ENCODE measurements at places on chromosomes 4 and X.

GRCh38 chr4:25760048-25760447 is 102.7 kb downstream of the SEL1L3 start:
- no peak for DNase-seq

DNA sequence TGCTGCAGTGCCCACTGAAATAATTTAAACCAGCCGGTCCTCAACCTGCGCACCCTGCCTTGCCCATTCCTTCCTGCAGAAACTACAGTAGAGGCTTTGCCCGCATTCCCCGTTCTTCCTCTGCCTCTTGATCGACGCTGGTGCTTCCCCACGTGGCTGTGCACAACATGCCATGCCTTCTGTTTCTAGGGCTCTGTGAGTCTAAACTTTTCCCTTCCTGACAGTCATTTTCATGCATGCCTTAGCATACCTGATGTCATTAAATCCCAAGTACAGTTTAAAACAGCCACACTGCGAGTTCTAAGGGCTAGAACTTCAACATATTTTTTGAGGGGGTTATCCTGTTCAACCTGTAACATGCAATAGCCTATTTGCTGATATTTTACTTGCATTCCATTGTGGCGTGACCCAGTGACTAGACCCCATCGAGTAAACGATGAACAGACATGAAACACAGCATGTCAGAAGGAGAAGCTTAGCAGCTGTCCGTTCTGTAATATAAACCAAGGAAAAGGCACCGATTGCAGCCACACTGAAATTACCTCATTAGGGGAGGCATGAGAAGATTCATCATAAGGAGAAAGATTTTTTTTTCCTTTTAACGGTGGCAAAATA is 232.5 kb downstream of the ARHGAP10 start:
- no peak for DNase-seq

DNA sequence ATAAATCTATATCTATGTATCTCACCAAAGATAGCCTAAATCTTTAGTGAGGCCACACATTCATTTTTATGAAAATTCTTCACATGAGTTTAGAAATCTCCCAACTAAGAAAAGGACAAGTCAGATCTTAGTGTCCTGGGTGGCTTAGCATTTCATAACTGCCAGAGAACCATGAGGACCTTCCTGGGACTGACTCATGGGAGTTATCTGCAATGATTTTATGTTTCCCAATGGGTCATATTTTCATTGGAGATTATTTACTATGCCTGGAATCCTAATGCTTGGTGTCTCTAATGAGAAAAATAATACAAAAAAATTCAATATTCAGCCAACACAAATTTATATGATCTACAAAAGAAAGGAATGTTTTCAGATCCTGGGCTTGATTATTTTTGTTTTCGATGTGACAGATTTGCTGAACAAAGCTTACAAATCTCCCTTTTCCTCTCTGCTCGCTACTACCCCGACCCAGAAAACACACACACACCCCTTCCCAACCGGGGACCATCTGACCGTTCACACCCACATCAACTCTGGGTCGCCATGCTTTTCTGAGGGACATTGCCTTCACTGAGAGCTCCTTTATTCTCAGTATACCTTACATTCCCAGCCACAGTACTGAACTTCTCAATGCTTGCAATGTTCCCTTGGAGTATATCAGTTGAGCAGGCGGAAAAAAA is 40.1 kb downstream of the SORBS2 start:
- no peak for DNase-seq

DNA sequence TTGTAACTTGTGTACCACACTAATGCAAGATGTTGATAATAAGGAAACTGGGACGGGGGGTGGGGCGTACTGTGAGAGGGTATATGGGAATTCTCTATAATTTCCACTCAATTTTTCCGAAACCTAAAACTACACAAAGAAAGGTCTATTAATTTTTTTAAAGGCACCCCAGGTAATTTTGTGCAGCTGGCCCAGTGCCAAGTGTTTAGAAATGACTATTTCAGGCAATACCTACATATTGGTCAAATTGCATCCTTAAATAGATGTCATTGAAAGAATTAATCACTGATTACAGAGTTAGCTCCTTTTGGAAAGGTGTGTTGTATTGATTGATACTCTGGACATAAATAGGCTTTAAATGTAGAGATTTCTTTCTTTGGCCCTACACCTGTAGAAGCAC is 10.1 kb upstream of the MTMR1 start:
- DNase-seq = no peak

DNA sequence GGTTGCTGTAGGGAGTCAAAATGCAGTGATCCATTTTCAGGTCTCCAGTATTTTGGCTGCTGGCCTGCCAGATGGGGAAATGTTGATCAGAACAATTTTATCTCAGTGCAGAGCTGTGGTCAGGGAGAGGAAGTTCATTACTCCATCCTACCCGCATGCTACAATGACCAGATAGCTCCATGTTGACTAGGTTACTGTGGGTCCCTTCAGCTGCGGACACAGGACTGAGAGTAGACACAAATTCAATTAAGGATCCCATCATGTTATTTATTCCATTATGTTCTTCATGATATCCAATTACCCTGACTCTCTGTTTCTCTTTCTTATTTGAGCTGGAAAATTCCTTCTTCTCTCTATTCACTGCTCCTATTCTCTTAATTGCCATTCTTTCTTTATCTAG is 16.3 kb downstream of the SYNPO2 start:
- no peak for DNase-seq

- DNase-seq = no peak
Measured at GRCh38 chr4:79528241-79528706, 120.2 kb upstream of the GK2 start.

DNA sequence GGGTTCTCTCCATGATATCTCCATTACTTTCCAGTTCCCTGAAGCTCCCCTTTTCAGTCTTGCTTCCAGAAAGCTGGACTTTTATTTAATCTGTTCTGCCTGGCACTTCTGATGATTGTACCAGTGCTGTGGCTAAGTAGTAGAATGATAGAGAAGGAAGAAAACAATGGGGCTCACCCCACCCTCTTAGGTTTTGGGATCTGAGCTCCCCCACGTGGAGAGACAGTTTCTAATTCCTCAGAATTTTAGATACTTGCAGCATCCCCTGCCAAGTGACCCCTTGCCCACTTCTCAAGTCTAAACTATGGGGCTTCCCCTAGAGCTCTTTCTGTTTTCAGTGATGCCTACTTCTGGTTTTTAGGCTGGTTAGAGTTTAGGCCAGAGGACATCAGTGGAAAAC is 73.9 kb downstream of the GC start:
- no peak for DNase-seq

DNA sequence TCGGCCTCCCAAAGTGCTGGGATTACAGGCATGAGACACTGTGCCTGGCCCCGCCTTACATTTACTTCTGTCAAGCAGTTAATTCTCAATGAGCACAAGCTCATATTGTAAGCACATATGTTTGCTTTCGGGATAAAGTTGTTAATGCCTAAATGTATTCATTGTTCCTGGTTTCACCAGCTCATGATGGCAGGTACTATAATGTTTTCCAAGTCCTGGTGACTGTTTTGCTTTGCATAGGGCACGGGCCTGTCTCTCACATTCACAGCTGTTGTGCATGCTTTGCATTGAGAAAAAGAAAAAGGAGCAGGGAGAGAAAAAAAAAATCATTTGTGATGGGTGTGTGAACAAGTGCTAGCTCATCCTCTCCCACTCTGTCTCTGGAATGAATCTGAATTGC is 661.2 kb upstream of the TENM3 start:
- DNase-seq = no peak

GRCh38 chr4:156496797-156497196 is 474.8 kb downstream of the PDGFC start:
- DNase-seq = no peak

GRCh38 chrX:103739421-103739820 is 28.7 kb downstream of the TMEM31 start:
- no peak for DNase-seq

- no peak for DNase-seq
Measured at GRCh38 chr4:38832624-38833528, 23.7 kb downstream of the TLR6 start.

DNA sequence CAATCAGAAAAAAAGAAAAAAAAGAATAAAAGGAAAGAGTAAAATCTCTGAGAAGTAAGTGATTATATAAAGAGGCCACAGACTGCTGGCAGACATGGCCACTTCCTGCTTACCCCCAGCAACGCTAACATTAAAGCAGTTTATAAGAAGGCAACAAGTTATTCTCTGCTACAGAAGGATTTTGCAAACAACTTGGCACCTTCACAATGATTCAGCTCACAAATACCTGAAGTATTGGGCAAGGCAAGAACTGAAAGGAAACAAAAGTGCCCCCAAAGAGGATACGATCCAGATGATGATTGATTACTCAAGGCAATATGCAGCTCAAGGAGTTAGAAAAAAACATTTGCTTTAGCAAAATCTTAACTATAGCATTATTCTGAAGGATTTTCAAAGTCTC is 718.8 kb downstream of the KLHL13 start:
- DNase-seq = no peak

- no peak for DNase-seq
Measured at GRCh38 chrX:103637604-103638338, 9.0 kb downstream of the TCEAL1 start.

GRCh38 chr4:157810137-157810774 is 362.6 kb downstream of the GASK1B start:
- DNase-seq = no peak

GRCh38 chrX:47366041-47366722 is 4.2 kb upstream of the ZNF157 start:
- DNase-seq = peak; percentile 22

DNA sequence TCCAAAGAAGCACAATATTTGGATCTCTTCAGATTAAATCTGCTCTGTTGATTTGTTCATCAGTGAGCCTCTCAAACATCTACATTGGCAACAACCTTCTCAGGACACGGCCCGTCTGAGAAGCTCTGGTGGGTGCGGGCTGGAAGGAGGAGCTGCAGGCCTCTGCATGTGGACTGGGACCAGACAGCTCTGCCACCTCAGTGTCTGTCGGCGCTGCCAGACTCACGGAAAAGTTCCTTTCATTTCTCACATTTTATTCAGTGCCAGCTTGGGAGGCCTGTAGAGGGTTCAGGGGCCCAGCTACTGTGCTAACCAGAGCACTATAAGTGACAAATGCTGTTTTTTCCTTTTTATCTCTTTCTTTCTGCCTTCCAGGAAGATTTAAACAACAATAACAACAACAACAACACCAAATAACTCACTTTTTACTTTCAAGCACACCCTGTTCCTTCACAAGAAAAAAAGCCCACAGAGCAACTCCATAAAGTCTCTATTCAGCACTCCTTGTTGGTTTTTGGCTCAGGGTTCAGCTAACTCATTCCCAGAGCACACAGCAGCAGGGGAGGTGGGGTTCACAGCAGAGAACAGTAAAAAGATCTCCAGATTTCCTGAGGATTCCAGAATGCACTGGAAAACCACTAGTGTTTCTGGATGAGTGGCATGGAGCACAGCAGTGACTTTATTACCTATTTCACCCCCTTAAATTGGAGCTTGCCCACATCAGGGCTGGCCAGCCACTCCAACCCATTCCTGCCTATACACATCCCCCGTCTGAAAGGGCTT is 23.2 kb upstream of the HOPX start:
- no peak for DNase-seq

DNA sequence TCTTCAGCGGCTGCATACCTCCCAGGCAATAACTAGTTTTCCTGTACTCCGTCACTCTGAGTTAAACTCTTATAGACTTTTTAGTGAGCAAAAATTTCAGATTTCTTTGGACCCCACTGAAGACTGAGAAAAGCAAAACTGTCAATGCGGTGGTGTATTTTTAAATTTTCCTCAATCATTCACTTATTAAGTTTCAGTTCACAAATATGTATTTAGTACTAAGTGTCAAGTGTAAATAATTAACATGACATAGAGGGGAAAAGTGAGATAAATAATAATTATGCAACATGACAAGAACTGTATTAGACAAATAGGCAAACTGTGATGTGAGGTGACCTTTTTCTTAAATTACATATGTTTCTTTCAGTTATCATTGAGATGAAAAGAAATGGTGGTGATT is 124.4 kb downstream of the NAF1 start:
- DNase-seq = no peak

GRCh38 chr4:24470666-24471485 is 113.5 kb downstream of the DHX15 start:
- no peak for DNase-seq

Data from stimulated activated CD4-positive, alpha-beta T cell treated with anti-CD3 and anti-CD28 coated beads, Interleukin-1b, Interleukin-23, amount 100 ng/mL, for 1 hour (primary cell).